GM23338 (cell line): ENCODE measurements at places on chromosomes 2 and 18. TPM values are rescaled to one million over a fixed set of nuclear protein-coding genes. Genes with fewer than 3 reads are reported as not detected.

- no peak for DNase-seq
These were observed 33.7 kb upstream of the WDR75 start for GRCh38 chr2:189407281-189408209.

- no peak for DNase-seq
These were observed 195.9 kb downstream of the SH3RF3 start for GRCh38 chr2:109324861-109325260.

GRCh38 chr2:173271825-173272224 lies 82.8 kb upstream of the CDCA7 start:
- DNase-seq: no peak

DNA sequence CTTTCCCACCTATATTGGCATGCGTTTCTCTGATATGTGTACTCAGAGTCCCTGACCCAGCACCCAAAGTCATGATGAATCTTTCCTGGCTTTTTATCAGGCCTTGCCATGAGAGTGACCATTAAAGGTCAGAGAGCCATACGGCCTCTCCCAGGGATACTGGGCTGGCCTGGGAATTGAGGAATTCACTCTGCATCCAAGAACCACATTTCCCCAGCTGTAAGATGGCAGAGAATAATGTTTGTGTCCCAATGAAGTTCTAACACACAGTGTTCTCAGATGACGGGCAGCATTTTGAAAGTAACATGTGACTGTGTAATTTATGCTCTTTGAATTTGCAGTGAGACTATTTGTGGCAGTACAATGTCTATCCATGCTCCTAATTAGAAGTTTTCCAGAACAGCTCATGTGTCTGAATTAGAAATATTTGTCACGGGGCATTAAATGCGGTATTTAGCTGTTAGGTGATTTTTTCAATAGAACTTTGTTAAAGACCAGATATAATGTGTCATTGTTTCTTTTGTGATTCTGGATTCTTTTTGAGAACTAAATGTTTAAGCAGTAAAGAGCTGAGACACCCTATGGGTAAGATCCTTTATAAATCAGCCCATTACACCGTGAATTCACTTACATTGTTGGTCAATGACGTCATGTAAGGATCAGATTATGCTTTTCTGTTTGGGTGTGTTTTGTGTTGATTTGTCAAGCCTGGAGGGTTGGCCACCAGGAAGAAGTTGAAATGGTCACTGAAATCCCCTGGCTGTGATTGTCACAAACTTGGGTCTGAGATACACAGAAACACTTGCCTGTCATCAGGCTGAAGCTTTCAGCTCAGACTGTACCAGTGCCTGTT lies 7.3 kb upstream of the SLC3A1 start:
- DNase-seq: no peak

DNA sequence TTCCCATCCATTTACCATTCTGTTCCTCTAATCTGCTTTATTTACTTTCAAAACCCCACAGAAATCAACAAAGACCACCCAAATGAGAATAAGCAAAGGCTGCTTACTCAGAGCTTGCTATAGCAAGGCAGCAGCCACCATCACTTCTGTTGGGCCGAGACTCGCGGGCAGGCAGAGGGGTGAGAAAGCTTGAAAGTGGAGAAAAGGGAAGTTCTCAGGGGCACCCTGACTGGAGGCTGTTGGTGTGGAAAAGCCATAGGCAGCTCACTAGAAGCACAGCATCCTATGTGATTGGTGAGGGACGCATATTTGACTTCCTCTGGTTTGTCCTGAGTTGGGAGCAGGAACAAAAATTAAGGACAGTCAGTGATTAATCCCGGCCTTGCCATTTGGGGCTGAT lies 269.7 kb upstream of the THSD7B start:
- DNase-seq: no peak

DNA sequence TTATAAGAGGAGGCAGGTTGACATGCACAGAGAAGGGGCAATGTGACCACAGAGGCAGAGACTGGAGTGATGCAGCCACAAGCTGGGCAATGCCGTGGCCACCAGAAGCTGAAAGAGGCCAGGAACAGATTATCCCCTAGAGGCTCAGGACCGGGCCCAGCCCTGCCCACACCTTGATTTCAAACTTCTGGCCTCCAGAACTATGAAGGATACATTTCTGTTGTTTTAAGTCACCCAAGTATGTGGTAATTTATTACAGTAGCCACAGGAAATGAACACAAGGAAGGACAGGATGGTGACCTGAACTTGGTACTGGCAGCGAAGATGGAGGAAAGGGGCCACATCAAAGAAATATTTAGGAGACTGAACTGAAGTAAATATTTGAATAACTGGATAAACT lies 66.8 kb upstream of the RIOK3 start:
- DNase-seq: no peak

DNA sequence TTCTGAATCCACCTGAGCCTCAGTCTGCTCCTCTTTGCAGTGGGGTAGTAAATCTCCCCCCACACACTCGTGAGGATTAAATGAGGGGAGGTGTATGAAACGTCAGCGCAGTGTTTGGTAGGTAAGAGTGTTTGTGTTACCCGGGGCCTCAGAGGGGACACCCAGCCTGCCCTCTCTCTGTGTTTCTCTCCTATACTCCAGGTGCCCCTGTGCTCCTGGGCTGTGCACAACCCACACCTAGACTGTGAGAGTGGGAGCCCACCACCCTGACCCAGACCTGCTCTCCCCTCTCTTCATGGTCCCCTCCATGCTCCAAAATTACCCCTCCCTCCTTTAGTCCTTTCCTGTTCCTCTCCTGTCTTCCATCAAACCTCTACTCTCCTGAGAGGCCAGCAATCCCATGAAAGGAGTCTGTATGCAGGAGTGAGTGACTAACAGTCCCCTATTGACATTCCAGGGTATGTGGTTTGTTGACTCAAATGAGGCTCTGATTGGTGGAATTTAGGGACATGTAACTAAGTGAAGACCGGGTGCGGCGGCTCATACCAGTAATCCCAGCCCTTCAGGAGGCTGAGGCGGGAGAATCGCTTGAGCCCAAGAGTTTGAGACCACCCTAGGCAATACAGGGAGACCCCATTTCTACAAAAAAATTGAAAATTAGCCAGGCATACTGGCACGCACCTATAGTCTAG lies 10.4 kb downstream of the CIB4 start:
- peak; percentile 52 for DNase-seq

DNA sequence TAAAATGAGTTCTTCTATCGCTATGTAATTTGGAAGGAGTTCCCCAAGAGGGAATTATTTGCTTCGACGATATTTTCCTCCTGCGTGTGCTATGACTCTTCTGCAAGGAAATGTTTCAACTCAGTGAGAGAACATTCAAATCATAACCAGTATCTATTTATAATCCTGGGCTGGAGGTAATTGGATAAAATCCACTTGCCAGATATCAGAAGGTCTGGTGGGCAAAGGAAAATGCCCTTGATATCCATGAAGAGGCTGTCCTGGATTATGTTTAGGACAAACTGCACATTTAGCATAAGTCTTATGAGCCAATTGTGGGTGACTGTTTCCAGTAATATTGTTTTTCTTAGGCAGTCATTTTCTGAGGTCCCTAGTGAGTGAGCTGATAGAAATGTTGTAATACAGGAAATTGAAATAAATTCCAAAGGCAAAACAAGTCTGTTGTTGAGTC lies 17.7 kb downstream of the RPIA start:
- DNase-seq: no peak

DNA sequence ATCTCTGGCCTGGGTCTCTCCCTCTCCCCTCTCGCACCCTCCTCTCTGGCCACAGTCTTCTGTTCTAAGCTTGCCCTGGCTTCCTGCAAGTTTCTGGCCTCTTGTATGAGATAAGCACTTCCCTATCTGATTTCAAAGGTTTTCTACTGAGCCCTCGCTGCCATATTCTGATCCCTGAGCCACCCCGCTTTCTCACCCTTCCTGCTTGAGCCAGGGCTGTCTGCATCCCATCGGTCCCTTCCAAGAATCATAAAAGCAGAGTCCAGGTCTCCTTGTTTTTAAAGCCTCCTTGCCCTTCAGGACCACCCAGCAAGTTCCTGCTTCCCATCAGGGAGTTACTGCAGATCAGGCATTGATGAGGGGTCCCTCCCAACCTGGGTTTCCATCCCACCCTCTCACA lies 110.2 kb downstream of the PRKCE start:
- no peak for DNase-seq

- DNase-seq: no peak
These were observed 194.4 kb upstream of the SPRED2 start for GRCh38 chr2:65626831-65627230.

DNA sequence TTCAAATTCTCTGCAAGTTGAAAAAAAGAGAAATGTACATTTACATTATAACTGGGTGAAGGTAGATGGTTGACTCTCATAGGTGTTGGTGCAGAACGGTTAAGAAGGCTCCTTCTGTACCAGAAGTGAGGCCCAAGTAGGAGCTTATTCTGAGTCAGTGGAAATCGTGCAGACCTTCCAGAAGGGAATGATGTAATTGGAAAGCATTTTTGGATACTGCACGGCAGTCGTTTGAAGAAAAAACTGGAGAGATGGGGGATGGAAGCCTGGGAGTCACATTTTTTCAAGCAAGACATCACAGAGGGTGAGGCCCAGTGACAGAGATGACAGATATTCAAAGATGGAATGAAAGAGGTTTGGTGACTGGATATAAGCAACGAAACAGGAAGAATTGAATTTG lies 39.4 kb downstream of the HRH4 start:
- no peak for DNase-seq

GRCh38 chr2:227576812-227577211 lies 21.9 kb upstream of the SCYGR2 start:
- DNase-seq: no peak

DNA sequence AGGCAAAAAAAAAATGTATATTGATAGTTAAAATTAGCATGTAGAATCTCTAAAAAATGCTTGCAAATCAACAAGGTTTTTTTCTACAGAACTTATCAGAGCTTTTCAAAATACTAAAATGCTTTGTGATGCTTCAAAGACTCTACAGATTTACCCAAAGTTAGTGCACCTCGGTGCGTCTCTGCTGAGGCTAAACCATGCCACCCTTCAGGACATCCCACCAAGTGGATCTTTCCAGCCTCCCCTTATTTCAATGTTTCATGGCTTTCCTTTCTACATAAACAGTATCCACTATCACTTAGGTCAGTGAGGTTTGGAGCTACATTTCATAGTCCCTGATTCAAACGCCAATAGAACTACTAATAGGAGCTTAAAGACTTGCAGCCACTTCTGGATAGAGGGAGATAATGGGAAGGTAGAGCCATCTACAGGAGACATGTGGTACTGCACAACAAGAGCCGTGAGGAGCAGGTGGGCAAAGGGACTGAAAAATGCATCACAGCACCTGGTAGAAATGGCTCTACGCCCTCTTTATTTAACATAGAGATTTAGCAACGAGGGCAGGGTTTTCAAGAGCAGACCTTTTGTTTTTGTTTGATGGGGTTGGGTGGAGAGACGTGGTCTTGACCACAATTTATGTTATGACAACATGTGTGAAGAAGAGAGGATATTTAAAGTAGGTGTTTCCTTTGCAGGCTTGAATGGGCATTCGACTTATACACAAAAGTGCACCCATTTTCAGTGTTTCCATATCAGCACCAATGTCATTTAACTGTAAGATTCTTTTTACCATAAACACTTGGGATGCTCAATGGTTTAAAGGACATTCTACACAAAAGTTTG lies 56.1 kb upstream of the SLC35G4 start:
- DNase-seq: peak; percentile 82

DNA sequence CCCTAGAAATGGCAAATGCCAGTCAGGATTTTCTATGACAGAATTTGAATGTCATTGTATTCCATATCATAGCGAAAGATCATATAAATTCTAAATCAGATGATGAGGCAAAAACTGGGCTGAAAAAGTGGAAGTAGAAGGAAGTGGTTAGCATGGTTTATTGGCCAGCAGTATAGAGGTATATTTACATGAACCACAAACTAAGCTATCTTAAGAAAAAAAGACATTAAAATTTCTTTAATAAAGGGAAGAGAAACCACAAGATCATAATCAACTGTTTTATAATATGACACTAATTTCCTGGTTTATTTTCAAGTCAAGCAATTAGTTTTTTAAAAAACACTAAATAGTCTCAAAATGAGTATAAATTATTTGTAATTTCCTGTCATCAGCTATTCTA lies 123.2 kb upstream of the LRP1B start:
- no peak for DNase-seq

DNA sequence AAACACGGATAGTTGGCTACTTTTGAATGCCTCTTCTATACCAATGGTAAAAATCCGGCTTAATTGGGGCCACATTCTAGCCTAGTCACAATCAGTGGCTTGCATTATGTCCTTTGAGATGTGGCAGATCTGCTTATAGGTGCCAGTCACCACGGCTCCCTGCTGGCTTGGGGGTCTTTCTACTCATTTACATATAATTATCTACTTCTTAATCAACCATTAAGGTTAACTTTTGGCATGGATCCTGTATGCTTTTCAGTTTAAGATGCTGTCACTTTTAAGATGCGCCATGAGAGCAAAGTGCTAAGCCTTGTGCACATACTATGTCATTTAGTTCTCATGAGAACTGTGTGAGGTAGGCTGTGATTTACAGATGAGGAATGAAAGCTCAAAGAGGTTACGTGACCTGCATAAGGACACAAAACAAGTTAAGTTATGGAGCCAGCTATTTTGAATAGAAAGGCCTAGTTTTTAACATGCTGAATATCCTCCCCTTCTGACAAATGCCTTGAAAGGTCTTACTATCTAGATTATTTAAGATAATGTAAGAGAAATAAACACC lies 4.1 kb downstream of the NEDD4L start:
- no peak for DNase-seq

DNA sequence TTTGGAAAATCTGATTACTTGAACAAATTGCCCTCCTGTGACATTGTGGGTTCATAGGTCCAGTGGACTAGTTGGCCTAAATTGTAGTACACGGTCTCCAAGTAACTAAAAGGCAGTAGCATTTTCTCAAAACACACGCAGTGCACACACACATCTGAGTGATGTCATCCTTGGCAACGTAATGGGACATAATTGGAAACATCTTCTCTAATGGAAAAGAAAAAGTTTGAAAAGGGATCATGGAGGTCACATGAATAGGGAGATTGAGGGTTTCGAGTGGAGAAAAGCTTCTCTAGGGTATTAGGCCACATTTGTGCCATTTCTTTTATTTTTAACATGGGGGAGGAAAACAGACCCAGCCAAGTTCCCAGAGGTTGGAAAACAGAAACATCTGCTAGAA lies 93.3 kb downstream of the MAP4K4 start:
- DNase-seq: no peak

GRCh38 chr2:48180557-48180956 lies 274.3 kb upstream of the FBXO11 start:
- DNase-seq: no peak

SCRN3 gene
- 8.1 and 9.6 TPM in 2 replicates for total RNA-seq

RAB27B gene
- total RNA-seq: 0.31 and 0.56 TPM in 2 replicates

STK39 gene
- total RNA-seq: 14.2 and 16.9 TPM in 2 replicates

KIDINS220 gene
- 38.2 and 41.9 TPM in 2 replicates for total RNA-seq

EVX2 gene
- total RNA-seq: 0.03 and 0.04 TPM in 2 replicates

CFC1 gene
- not detected in 2 replicates for total RNA-seq

PTPN2 gene
- total RNA-seq: 49.9 and 57.5 TPM in 2 replicates

MYOM1 gene
- 0.08 and 0.38 TPM in 2 replicates for total RNA-seq

RAB10 gene
- 102 and 116 TPM in 2 replicates for total RNA-seq

PARD6G gene
- 17.2 and 18.5 TPM in 2 replicates for total RNA-seq

ABCB11 gene
- total RNA-seq: not detected in 2 replicates

NEU2 gene
- total RNA-seq: not detected in 2 replicates
